GM23248 (cell line): ENCODE measurements at places on chromosomes 2 and 18. TPM values are rescaled to one million over a fixed set of nuclear protein-coding genes. Genes with fewer than 3 reads are reported as not detected.

GRCh38 chr2:10740226-10740625, 18.8 kb downstream of the ATP6V1C2 start:
- no peak for DNase-seq

The RAX gene
- not detected in 2 replicates for total RNA-seq

The PIEZO2 gene
- total RNA-seq, result 1.1 and 1.5 TPM in 2 replicates

- peak; percentile 53 for DNase-seq
Measured at GRCh38 chr2:179861027-179861415, 391 bp downstream of the ZNF385B start.

GRCh38 chr2:18836436-18836835, 247.1 kb upstream of the NT5C1B start:
- DNase-seq, result no peak

DNA sequence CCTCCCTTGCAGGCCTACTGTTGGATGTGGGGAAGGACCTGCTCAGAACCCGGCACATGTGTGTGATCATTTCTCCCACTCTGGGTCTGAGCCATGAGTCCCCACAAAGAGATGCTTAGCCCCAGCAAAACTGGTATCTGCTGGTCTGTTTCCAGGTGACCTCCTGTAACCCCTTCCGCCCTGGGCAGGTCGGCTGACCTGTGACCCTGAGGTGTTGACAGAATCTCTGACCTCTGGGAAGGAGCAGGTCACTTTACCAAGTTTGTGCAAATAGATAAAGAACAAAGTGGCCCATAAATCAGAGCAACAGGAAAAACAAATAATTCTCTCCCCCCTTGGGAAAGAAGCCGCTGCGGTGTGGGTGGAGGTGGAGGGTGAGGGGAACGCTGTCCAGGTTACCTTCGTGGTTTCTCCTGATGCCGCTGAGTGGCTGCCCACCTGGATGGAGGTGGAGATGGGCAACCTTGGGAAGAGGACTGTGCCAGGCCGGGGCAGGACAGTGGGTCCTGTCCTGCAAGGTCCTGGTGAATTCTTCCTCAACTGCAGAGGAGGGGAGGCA, 174.0 kb upstream of the MYCN start:
- no peak for DNase-seq

DNA sequence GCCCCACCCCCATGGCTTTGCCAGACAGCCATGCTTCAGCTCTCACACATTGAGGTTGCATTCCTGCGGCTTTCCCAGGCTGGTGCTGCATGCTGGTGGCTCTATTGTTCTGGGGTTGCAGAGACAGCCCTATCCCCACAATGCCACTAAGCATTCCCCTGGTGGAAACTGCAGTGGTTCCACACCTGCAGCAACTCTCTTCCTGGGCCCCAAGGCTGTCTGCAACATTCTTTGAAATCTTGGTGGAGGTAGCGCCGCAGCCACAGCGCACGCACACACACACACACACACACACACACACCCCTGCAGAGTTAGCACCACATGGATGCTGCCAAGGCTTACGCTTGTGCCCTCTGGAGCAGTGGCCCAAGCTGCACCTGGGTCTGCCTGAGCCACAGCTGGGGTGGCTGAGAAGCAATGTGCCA, 21.4 kb downstream of the SFXN5 start:
- DNase-seq, result no peak

The TFCP2L1 gene
- not detected in 2 replicates for total RNA-seq

DNA sequence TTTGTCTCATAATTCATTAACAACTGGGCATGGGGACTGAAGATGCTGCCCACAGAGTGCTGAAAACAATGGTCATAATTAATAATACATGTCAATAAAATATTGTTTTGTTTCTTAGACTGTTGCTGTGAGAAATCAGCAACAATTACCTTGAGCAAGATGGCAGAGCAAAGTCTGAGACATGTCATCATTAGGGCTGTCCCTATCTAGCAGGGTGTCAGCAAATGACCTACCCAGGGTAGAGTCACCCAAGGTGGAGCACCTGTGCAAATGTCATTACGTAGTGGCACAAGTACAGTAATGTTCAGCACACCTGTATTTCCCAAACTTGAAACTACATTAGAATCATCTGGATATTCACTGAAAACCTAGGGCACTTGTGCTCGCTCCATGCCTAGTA, 10.6 kb upstream of the IL36A start:
- no peak for DNase-seq

GRCh38 chr2:234611209-234611608, 114.3 kb upstream of the ARL4C start:
- peak; percentile 28 for DNase-seq

The KYNU gene
- total RNA-seq, result under 0.01 TPM in 1 of 2 replicates, not detected in the other

- DNase-seq, result no peak
Measured at GRCh38 chr2:216810399-216811160, 49.3 kb downstream of the TNP1 start.

DNA sequence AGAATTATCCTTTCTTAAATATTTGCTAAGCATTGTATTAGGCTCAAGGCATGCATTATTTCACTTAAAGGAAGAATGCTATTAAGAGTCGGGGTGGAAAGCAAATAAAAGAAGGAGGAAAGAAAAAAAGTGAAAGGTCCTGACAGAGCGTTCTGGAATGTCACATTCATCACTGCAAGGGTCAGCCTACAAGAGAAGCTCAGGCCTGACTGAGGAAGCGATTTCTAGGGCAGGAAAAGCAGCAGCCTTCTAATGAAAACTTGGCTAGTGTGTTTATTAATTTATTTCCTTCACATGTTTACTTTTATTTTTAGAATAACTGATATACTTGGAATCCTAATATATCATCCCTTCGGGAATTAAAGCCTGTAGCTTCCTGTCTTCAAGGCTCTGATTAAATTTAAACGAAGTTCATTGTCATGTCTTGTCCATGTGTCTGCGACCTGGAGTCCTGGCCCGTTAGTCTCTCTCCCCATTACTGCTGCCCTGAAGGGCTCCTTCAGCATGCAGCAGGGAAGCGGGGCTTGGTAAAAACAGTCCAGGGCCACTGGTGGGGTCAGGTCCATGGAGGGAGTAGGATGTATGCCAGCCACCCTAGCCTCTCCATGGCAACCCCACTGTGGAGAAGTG, 119.2 kb upstream of the CCDC68 start:
- no peak for DNase-seq

The GNAL gene
- 0.25 and 3.0 TPM in 2 replicates for total RNA-seq

DNA sequence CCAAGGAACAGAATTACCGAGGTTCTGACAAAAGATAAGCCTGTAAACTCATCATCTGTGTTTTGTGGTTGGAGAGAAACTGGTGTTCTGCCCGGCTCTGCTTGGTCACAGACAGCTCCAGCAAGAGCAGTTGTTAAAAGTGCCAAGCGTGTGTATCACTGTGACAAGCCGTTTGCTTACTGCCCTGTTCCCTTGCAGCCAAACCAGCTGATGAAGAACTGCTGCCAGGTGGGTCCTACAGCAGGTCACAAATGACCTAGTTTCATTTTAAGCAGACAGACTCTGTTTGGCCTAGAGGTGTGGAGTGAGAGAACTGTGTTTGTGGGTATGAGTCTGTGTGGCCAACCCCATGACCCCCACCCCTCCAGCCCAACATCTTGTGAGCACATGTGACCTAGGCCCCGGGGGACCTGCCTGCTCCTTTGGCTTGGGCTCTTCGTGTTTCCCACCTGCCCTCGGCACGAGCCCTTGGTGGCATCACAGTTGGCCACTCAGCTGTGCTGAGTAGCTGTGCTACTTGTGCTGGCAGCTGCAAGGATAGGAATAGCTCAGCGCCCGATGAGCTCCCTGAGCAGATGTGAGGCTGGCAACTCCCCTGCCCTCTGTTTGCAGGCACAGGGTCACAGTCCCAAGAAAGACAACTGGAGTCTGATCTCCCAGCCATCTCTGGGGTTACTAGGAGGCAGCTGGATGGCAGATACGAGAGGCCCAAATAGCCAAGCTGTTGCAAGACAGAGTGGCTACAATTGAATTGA, 9.7 kb downstream of the OXER1 start:
- peak; percentile 71 for DNase-seq

GRCh38 chr2:8006626-8007025, 675.2 kb upstream of the ID2 start:
- peak; percentile 25 for DNase-seq

The ANKRD36B gene
- 5.4 and 15.7 TPM in 2 replicates for total RNA-seq

GRCh38 chr18:52723550-52723970, 383.6 kb downstream of the DCC start:
- DNase-seq, result no peak

- peak; percentile 58 for DNase-seq
Measured at GRCh38 chr2:231457101-231457500, 7.2 kb downstream of the NCL start.

The SEPTIN10 gene
- 129 and 152 TPM in 2 replicates for total RNA-seq

- DNase-seq, result no peak
Measured at GRCh38 chr2:29134933-29135332, 19.7 kb downstream of the CLIP4 start.

DNA sequence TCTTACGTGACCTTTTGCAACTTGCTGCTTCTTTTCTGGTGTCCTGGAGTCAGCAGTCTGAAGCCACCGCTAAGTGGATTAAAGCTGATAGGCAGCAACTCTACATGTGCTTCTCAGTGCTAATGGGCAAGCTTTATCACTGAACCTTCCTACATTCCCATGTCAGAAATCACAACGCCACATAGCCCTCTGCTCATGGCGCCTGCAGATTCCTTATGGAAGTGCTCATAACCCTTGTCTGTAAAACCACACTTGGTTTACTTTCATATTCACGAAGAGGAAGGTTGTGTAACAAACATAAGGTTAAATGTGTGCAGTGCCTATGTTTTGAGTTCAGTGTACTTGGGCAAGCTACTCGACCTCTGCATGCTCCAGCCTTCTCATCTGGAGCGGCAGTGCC, 319.8 kb downstream of the FBXO15 start:
- no peak for DNase-seq

- DNase-seq, result no peak
Measured at GRCh38 chr2:159867567-159868361, 69.8 kb upstream of the CD302 start.

- DNase-seq, result no peak
Measured at GRCh38 chr18:21678859-21679258, 25.7 kb downstream of the ABHD3 start.

GRCh38 chr18:1090758-1091157, 186.1 kb downstream of the ADCYAP1 start:
- DNase-seq, result no peak

DNA sequence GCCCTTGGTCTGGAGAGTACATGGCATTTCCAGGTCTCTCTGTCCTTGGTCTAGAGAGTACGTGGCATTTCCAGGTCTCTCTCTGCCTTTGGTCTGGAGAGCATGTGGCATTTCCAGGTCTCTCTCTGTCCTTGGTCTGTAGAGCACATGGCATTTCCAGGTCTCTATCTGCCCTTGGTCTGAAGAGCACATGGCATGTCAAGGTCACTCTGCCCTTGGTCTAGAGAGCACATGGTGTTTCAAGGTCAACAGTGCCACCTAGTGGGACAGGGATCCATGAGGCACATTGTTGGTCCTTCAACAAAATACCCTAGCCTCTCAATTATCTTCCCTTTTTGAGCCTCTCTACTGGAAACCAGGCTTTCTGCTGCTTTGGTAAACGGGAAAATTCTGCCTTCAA, 250.2 kb downstream of the OTX1 start:
- no peak for DNase-seq

GRCh38 chr2:23375448-23375847, 9.5 kb upstream of the KLHL29 start:
- DNase-seq, result peak; percentile 17

DNA sequence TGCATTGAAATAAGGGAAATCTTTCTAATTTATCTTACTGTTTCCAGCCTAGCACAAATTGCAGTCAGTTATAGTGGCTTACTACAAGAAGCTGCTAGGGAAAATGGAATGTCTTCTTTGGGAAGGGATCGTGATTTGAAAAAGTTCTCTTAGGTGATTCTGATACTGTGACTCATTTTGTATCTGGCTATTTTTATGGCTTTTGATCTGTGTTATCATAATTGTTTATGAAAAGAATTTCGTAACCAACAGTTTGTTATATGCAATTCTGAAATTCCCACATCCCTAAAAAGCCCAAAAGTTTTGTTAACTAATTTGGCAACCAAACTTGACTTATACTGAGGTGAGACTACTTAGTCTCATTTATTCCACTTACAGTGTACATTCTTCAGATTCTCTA, 12.4 kb downstream of the PTPN4 start:
- DNase-seq, result no peak

DNA sequence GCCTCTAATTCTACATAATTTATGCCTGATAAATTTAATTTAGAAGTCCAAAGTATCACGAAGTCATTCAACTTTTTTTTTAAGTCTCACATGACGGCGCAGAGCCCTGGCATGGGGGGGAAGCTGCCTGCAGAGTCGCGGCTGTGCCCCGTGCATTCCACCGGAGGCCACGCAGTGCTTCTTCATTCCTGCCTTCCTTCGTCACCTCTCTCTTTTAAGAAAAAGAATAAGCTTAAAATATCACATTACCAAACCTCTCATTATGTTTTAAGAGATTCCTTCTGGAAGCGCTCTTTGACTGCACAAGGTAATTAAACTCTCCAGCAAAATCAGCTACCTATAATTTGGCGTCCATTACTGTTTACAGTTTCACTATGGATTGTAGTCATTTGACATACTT, 20.3 kb upstream of the KIDINS220 start:
- no peak for DNase-seq

- peak; percentile 66 for DNase-seq
Measured at GRCh38 chr18:3594760-3595368, 144.9 kb downstream of the TGIF1 start.

DNA sequence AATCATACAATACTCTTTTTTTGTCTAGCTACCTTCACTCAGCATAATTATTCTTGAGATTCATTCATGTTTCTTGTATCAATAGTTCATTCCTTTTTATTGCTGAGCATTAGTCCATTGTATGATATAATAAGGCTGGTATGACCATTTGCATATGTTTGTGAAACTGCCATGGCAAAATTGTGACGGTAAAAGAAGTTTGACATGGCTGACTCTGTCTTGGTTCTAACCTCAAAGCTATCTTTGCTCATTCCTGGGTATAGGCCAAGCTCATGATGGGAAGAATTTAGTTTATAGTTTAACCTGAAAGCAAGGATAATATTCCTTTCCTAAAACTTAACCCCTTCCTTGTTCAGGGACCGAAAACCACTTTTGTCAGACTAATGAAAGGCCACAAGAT, 46.4 kb downstream of the COMMD1 start:
- DNase-seq, result peak; percentile 40

The FTCDNL1 gene
- total RNA-seq, result 0.13 and 0.65 TPM in 2 replicates

DNA sequence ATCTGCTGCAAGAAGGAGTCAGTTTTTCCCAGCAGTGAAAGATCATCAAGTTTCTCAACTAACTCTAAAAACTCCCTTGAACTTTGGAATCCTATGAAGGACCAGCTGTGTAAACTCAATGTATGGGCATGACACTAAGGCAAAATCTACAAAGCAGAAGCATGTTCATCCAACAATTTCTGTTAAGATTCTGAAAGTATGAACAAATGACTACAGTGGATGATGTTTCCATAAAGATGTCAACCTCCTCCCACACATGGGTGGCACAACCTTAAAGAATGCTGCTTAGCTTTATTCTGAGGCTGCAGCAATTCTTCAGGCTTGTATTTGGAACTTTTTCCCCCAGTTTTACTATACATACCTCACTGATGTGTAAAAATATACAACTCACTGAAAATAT, 47.2 kb downstream of the WDR33 start:
- peak; percentile 83 for DNase-seq
